HCT116 (cell line): ENCODE measurements at places on chromosomes 16 and 17. TPM values are rescaled to one million over a fixed set of nuclear protein-coding genes. Genes with fewer than 3 reads are reported as not detected.

Gene KRT32
- 0.42 TPM for total RNA-seq

Gene PRR35
- not detected for total RNA-seq

Gene KRT25
- not detected for total RNA-seq

Gene AOC3
- 5.9 TPM for total RNA-seq

Gene SLC5A11
- 0.47 TPM for total RNA-seq

Gene NECAB2
- 0.61 TPM for total RNA-seq

Gene TOM1L2
- total RNA-seq = 24.1 TPM

Gene TMEM220
- not detected for total RNA-seq

DNA sequence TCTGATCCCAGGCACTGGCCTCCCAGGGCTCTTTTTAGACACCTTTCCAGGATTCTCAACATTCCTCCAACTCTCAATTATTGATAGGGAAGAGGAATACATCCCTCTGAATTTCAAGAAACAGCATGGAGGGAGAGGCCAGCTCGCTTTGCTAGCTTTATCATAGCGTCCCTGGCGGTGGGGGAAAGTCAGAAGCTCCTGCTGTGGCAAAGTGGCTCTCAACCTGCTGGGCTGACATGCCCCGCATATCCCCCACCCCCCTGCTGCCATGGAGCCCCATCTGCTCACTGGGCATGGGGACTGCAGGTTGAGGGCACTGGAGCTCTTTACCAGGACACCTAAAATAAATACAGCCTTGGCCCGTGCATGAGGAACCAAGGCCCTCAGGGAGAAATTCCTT lies 140.3 kb downstream of the SLC39A11 start:
- DNase-seq = no peak
- no peaks in the 10 kb centered on the region for H3K27me3 ChIP-seq
- H3K36me3 ChIP-seq = no peaks in the 10 kb centered on the region

DNA sequence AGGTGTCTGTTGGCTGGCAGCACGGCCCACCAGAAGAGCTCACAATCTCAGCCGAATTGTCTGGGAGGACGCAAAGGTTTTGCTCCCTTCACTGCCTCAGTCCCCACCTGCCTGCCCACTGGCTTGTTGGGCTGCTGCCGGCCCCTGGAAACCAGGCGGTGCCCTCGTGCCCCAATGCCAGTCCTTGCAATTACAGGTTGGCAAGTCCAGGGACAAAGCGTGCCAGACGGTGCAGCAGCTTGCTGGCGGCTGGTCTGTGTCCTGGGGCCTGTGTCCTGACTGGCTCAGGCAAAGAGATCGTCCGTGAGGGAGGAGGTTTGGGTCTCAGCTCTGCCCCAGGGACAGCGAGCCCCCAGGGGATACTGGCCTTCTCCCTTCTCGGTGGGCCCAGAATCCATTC lies 24.6 kb upstream of the SPNS2 start:
- H3K4me1 ChIP-seq = peaks cover 27% of the 10 kb centered on the region
- no peaks in the 10 kb centered on the region for H3K27me3 ChIP-seq
- no peaks in the 10 kb centered on the region for H3K36me3 ChIP-seq
- no peak overlapping the region for H3K27ac ChIP-seq

DNA sequence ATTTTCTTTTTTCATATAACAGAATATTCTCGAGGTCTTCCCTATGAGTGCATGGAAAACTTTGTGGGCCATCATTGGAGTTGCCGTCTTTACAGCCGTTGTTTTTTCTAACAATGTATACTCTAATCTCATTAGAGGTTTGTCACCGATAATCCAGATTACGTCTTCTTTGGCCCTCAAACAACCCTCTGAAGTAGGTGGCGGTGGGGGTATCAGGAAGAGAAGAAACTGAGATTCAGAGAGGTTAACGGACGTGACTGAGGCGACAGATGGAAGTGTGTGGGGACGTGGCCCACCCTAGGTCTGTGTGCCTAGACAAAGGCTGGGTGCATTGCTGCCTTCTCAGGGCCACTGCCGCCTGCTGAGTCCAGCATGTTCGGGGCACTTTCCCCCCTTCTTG lies 63.7 kb downstream of the RPTOR start:
- no peaks in the 10 kb centered on the region for H3K27me3 ChIP-seq
- H3K36me3 ChIP-seq = no peaks in the 10 kb centered on the region
- H3K4me3 ChIP-seq = no peak overlapping the region
- no peaks in the 10 kb centered on the region for H3K4me1 ChIP-seq

- no peak overlapping the region for H3K4me3 ChIP-seq
- H3K27ac ChIP-seq = no peak overlapping the region
- H3K27me3 ChIP-seq = no peaks in the 10 kb centered on the region
- H3K4me1 ChIP-seq = peaks cover 17% of the 10 kb centered on the region
- no peak for DNase-seq
Measured at GRCh38 chr16:50501251-50501650, 46.9 kb upstream of the NKD1 start.

GRCh38 chr16:86118467-86119307 lies 219.7 kb downstream of the IRF8 start:
- H3K4me1 ChIP-seq = no peaks in the 10 kb centered on the region; the same call in 1 of the 2 replicates
- no peak overlapping the region for H3K4me3 ChIP-seq
- no peaks in the 10 kb centered on the region for H3K36me3 ChIP-seq
- no peak for DNase-seq
- H3K27ac ChIP-seq = no peak overlapping the region

- no peak overlapping the region for H3K27ac ChIP-seq
- H3K4me3 ChIP-seq = no peak overlapping the region
- no peaks in the 10 kb centered on the region for H3K4me1 ChIP-seq
- H3K27me3 ChIP-seq = no peaks in the 10 kb centered on the region
Measured at GRCh38 chr16:21314339-21314738, 36.2 kb upstream of the CRYM start.

DNA sequence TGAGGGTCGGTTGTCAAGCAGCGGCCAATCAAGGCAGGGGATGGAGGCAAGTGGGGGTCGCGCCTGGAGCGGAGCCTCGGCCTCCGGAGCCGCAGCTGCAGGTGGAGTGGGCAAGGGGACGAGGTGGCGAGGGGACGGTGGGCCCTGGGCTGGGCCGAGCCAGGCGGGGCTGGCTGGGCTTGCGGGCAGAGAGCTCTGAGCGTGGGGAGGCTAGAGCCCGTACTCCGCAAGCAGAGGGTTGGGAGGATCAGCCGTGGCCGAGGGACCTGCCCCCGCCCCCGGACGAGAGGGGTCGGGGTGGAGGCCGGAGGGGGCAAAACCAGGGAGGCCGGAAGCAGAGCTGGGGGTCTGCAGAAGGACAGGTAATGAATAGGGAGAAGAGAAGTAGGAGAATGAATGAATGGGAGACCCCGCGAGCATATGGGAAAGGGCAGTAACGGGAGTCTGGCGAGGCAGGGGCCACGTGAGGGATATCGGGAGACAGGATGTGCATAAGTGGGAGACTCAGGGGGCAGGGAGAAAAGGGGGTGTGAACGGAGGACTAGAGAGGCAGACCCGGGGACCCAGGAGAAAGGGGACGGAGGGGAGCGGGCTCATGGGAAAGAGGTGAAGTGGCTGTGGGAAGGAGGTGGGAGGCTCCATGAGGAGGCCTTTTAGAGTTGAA lies at the start of gene KATNB1:
KATNB1 (plus strand) TSS at position 16 of the 664 bp plus-strand sequence. CDS start 1,474 bp downstream, outside the sequence.
- no peaks in the 10 kb centered on the region for H3K36me3 ChIP-seq
- no peak for DNase-seq
- H3K4me1 ChIP-seq = peaks cover 24% of the 10 kb centered on the region
- peak within 1 kb of the TSS; percentile 96 for H3K4me3 ChIP-seq
- H3K27ac ChIP-seq = peak within 1 kb of the TSS; percentile 79

DNA sequence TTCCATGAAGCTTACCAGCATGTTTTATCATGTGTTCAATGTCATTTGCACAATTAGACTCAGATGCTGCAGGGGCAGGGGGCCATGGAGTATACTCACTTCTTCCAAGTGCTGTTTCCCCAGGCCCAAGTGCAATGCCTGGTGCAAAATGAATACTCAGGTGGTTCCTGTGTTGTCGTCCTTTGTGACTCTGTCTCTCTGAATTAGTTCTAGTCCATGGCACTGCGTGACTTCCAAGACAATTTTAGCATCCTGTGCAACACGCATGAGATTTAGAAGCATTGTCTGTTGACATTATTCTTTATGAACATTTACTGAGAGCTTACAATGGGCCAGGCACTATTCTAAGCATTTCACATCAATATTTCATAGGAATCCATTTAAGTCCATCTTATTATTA lies 769.7 kb upstream of the RBFOX1 start:
- DNase-seq = no peak
- H3K4me1 ChIP-seq = no peaks in the 10 kb centered on the region
- no peaks in the 10 kb centered on the region for H3K27me3 ChIP-seq
- H3K36me3 ChIP-seq = no peaks in the 10 kb centered on the region
- H3K4me3 ChIP-seq = no peak overlapping the region

- DNase-seq = no peak
- peaks cover 9% of the 10 kb centered on the region for H3K4me1 ChIP-seq
- H3K36me3 ChIP-seq = no peaks in the 10 kb centered on the region
- peak within 1 kb of the TSS; percentile 91 for H3K27ac ChIP-seq
Measured at GRCh38 chr17:48577946-48578615, at the start of gene HOXB4. Gene HOXB4, minus strand, starts transcription at chr17:48578350. Its CDS starts 31 bp downstream, at chr17:48578319.

- no peak overlapping the region for H3K4me3 ChIP-seq
- no peaks in the 10 kb centered on the region for H3K27me3 ChIP-seq
- H3K36me3 ChIP-seq = no peaks in the 10 kb centered on the region
- H3K27ac ChIP-seq = no peak overlapping the region
- DNase-seq = no peak
- H3K4me1 ChIP-seq = no peaks in the 10 kb centered on the region
Measured at GRCh38 chr17:13807103-13807502, 205.4 kb upstream of the HS3ST3A1 start.

DNA sequence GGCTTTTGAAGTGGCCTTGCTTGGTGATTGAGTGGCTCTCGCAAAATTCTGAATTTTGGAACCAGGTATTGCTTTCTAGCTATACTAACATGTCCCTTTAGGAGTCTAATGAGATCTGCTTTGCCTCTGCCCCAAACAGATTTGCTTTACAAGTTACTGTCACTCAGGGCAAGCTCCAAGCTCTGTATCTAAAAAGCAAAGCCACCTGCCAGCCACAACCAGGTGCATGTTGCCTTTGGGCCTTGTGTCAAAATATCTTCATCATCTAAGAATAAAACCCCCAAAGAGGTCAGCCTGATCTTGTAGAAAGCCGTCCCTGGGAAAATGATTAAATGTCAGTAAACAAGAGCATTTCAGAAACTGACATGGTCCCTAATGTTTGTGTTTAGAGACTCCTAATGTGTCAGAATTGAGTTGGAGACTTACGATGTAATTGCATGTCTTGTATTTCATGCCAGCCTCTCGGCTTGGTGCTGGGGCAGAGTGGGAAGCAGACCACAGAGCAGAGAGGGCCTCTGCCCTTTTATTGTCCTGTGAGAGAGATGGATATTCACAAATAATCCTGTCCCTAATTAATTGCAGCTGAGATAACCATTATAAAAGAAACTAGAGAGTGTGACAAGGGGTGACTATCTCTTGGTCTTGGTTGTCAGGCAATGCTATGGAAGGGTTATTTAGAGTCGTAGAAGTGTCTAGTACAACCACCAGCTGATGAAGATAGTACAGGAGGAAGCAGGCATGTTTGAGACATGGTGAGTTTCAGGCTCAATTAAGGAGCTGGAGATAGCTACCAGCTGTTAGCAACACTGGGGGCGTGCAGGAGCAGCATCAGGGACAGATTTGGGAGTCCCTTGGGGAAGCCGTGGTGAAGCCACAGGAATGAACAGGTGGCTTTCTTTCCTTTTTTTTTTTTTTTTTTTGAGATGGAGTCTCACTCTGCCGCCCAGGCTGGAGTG lies 90.7 kb downstream of the PITPNC1 start:
- no peak for DNase-seq
- H3K27ac ChIP-seq = no peak overlapping the region
- H3K4me3 ChIP-seq = no peak overlapping the region

DNA sequence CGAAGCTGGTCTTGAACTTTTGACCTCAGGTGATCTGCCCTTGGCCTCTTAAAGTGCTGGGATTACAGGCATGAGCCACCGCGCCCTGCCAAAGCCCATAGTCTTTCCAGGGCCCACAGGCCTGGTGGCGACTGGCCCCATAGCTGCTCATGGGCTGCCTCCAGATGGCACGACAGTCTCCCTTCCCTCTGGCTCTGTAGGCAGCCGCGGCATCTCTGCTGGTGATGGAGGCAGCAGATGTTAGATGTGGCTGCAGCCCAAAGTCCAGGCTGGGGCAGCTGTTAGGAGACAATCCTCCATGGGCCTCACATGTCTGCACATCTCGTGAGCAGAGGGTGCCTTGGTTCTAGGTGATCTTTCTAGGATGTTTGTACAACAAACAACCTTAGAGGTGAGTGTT lies 69.7 kb upstream of the DNAJA2 start:
- H3K4me3 ChIP-seq = no peak overlapping the region
- H3K27me3 ChIP-seq = no peaks in the 10 kb centered on the region
- peaks cover 2% of the 10 kb centered on the region; the same call in 1 of the 2 replicates for H3K4me1 ChIP-seq
- DNase-seq = no peak
- H3K36me3 ChIP-seq = no peaks in the 10 kb centered on the region

DNA sequence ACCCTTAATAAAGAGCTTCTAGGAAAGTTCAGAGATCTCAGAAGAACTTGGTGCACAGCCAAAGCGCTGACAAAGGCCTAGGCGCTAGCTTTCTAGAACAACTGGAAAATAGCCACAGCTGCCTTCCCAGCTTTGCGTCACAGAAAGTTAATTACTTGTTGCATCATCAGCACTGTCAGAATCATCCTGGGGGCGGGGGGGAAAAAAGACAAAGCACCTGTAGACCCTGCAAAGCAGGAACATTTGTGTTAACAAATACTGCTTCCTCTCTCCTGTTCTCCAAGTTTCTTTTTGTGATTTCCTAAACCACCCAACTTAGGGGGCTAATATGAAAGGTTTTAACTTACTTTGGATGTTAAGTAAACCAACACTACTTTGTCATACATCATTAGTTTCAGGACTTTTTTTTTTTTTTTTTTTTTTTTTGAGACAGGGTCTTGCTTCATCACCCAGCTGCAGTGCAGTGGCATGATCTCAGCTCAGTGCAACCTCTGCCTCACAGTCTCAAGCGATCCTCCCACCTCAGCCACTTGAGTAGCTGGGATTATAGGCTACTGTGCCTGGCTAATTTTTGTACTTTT lies 4.8 kb upstream of the AARSD1 start:
- H3K4me1 ChIP-seq = peaks cover 8% of the 10 kb centered on the region; the same call in 1 of the 2 replicates
- no peak for DNase-seq
- H3K36me3 ChIP-seq = no peaks in the 10 kb centered on the region
- H3K4me3 ChIP-seq = no peak overlapping the region
- H3K27me3 ChIP-seq = no peaks in the 10 kb centered on the region

GRCh38 chr17:18262641-18263040 lies 2.2 kb downstream of the MIEF2 start:
- no peak overlapping the region; the same call in 1 of the 2 replicates for H3K27ac ChIP-seq
- DNase-seq = no peak
- peaks cover 8% of the 10 kb centered on the region; the same call in 1 of the 2 replicates for H3K36me3 ChIP-seq
- no peaks in the 10 kb centered on the region for H3K27me3 ChIP-seq
- H3K4me1 ChIP-seq = peaks cover 24% of the 10 kb centered on the region
- no peak overlapping the region for H3K4me3 ChIP-seq

- no peaks in the 10 kb centered on the region for H3K27me3 ChIP-seq
- DNase-seq = no peak
- H3K4me1 ChIP-seq = no peaks in the 10 kb centered on the region
- H3K27ac ChIP-seq = no peak overlapping the region
- no peak overlapping the region for H3K4me3 ChIP-seq
- H3K36me3 ChIP-seq = no peaks in the 10 kb centered on the region
Measured at GRCh38 chr17:72934927-72935326, 157.6 kb downstream of the SLC39A11 start.
